ENCODE measurements at places on chromosomes 1 and 21.
A peak's percentile ranks its signal among the peaks of the same experiment; 100 is the strongest.

DNA sequence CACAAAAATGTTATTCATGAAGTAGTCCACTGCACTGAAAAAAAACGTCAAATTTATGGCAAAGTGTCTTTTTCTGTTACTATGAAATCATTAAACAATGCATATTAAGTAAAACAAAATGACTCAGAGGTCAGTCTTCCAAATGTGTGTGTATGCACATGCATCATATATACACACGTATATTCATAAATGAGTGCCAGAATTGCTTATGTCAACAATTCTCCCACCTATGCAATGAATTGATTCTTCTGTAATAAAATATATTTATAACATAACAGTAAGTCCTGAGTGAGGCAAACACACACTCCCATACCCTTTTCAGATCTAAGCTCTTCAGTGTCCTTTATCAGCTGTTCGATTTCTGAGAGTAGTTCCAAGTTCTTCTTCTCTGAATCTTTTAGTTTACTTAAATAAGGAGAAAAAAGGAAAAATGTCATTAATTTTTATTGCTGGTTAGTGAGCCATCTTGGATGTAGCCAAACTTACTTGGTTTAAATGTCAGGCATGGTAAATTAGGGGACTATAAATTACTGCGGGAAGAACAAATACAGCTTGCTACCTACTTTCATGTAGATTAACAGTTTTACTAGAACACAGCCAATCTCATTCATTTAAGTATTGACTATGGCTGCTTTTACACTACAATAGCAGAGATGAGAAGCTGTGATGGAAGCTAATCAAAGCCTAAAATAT is 131.9 kb downstream of the COQ8A start:
- DNase-seq = no peak

GRCh38 chr1:159877695-159878444 is 15.4 kb upstream of the VSIG8 start:
- no peak for DNase-seq

- DNase-seq = no peak
Observed at GRCh38 chr1:12296623-12297022, 66.8 kb downstream of the VPS13D start.

GRCh38 chr21:17725339-17725738 is 93.8 kb downstream of the C21orf91 start:
- DNase-seq = no peak

DNA sequence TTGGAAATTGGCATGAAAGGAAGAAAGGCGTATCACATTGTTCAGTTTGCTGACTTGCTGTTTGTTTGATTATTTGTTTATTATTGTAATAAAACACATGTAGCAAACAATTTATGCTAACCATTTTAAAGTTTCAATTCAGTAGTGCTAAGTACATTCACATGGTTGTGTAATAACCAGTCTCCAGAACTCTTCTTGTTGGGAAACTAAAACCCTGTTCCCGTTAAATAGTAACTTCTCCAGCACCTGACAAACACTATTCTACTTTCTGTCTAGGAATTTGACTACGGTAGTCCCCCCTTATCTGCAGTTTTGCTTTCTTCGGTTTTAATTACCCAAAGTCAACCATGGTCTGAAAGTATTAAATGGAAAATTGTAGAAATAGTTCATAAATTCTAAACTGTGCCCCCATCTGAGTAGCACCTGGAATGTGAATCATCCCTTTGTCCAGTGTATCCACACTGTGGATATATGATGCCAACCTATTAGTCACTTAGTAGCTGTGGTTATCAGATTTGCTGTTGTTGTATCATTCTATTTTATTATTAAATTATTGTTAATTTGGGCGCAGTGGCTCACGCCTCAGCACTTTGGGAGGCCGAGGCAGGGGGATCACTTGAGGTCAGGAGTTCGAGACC is 5.5 kb downstream of the MORC3 start:
- no peak for DNase-seq

GRCh38 chr1:44784094-44785028 is 3.6 kb downstream of the BEST4 start:
- DNase-seq = no peak

- no peak for DNase-seq
Observed at GRCh38 chr1:19204446-19205266, 5.4 kb downstream of the UBR4 start.

DNA sequence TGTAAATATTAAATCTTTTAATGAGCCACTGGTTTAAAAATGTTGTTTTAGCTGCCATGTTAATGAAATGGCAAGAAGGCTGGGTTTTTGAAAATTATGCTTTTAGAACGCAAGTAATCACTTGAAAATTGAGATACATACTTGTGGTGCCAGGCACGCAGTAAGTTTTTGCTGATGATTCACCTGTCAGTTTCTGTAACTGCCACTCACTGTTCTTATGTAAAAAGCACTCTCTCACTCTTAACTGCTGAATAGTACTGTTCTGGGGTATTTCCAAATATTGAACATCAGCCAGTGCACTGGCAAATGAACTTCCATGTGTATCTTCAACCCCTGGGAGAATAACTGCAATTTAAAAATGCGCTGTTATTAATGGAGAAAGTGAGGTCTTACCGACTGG is 17.9 kb downstream of the LGALS8 start:
- DNase-seq = no peak

DNA sequence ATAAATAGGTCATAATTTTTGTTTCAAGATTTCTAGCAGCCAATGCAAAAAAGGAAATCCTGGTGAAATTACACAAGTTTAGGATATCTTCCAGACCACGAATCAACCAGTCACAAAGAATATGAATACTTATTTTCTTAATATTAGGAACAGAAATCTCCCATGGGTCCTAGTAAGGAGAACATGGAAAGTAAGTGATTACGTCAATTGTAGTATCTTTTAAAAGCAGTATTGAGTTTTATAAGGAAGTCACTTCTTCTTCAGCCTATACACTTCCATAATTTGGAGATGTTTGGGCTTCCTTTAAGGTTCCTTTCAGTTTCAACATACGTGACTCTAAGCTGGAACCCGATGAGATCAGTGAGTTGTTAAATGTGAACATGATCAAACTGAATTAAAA is 534.5 kb downstream of the USP25 start:
- DNase-seq = no peak

DNA sequence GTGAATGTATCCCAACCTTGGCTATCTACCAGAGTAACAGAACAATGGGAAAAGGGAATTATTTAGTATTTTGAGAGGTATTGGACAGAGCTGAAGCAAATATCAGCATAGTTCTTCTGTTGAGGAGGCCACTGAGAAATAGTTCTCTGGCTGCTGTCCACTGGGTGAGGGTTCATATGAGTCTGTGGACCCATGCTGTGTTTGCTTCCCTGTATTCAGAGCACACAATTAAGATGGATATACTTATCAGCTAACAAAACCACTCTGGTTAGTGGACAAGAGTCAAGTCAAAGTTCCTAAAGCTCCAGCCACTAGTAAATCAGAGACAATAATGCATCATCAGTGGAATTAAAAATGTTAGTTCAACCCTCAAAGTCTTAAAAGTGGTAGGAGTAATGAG is 66.1 kb downstream of the RGS18 start:
- DNase-seq = no peak

DNA sequence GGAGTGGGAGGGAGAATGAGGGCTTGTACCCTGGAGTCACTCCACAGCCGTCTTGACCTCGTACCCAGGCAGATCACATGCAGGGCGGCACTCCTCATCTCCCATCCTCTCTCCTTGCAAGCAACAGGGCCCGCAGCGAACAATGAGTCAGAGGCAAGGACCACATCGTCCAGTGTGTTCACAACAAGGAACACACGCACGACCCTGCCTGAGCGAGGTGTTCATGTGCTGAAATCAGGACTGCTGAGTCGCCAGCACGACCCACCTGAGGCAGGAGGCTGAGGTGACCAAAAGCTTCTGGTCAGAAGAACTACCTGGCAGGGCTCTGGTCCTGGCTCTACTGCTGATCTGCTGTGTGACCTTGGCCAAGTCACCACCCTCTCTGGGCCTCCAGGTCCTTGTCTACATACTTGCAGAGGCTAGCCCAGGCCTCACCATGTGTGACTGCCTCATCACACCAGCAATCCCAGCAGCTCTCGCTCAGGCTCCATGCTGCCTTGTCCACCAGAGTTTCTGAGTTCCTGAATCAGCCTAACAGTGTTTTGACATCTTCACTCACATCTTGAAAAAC is 78.0 kb downstream of the SSBP3 start:
- DNase-seq = no peak

DNA sequence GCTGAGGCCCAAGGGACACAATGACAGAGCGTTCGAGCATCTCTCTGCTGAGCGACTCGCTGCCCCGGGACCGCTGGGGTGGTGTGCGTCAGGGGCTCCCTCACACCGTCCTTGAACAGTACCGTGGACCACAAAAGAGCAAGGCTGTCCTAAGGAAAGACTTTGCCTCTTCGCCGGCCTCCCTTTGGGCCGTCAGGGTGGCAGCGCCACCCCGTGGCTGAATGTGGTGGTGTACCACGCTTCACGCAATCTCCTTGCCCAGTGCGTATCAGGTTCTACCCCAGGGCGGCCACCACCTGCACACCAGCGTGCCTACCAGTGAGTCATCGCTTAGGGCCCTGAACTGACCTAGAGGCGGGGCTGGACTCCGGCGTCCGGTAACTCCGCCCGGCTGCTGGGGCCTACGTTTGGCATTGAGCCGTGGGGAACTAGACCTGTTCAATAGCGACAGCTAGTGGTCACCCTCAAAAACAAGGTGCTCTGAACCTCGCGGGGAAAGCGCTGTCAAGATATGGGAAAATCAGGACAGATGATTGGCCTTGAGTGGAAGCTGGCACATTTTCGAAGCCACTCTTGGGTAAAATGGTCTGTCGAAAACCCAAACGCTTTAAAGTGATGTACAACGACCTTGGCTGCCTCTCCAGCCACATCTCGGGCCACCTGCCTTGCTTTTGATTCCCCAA is 8.1 kb upstream of the TRAF3IP3 start:
- DNase-seq = peak; percentile 91

- DNase-seq = peak; percentile 43
Observed at GRCh38 chr1:17194133-17194475, 10.8 kb upstream of the PADI1 start.

DNA sequence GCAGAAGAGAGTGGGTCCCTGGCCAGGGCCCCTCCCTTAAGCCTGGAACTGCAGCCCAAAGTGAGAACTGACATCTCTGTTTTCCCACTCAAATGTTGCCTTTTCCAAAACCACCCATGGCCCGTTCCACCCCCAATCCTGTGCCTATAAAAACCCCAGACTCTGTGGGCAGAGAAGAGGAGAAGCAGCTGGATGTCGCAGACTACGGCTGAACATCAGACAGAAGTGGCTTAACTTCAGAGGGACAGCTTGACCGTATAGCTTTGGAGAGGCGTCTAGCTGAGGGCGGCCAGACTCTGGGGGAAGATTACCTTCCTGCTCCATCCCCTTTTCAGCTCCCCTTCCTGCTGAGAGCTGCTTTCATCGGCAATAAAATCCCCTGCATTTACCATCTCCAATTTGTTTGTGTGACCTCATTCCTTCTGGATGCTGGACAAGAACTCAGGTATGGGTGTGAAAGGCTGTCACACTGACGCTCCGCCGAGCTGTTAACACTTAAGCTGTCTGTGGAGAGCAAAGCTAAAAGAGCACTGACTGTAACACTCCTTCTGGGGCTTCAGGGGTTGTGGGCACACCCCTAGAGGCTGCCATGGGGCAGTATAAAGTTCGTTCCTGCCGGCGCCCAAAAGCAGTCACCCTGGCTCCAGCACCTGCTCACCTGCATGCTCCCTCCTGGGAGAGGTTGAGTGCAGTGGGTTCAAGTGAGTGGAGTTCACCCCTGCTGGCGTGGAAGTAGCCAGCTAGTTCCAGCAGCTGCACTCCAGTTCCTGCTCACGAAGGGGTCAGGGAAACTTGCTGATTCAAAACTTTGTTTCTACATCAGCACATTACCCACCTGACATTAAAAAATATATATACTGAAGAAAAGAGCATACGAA is 19.6 kb upstream of the ERO1B start:
- DNase-seq = no peak

GRCh38 chr1:183911285-183911684 is 106.4 kb downstream of the RGL1 start:
- no peak for DNase-seq

DNA sequence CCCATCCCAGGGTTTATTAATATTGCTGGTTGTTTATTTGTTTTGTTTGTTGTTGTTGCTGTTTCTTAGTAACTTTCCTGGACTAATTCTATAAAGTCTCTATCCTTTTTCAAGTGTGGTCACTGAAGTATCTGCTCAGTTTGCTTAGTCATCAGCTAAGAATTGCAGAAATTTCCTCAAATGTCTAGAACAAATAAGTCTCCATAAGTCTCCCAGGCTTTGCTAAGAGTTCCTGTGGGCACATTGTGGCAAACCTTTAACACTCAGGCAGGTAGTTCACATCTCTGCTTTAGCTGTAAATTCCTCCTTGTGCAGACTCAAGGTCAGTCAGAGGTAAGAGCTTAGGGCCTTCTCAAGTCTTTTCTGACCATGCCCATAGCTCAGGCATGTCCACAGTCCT is 38.9 kb upstream of the C1orf185 start:
- DNase-seq = no peak

DNA sequence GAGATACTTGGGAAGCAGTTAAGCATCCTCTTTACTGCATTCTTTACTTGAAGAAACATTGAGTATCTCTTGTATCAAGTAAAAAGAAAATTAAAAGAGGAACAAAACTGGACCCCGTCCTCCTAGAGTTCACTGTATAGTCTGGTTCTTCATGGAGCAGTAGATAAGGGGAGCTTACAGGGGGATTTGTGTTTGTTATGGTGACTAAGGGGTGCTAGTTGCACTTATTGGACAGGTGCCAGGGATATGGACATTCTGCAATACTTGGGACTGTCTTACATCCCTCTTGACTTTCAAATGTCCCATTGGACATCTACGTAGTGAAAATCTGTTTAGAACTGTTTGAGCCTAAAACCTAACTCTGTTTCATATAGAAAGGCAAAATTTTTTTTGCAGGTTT is 67.2 kb downstream of the ALG14 start:
- DNase-seq = no peak

GRCh38 chr1:14968251-14968851 is 185.2 kb upstream of the TMEM51 start:
- peak; percentile 82 for DNase-seq

DNA sequence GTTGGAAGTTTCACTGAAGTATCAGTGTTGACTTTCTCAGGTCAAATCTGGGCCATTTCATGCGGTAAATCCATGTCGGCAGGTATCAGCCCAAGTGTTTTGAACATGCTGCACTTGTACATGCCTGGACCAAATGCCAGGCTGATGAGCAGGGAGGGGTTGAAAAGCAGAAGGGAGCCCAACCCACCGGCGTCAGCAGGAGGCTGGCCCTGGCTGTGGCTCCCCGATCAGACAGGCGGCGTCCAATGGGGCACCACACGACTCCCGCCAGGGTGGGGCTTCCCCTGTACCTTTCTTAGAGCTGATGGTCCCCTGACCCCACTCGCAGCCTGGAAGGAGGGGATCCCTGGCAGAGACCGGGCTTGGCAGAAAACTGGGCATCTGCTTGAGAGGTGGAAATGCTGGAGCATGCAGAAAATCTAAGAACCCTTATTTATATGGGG is 540.0 kb downstream of the KIF26B start:
- DNase-seq = peak; percentile 45

DNA sequence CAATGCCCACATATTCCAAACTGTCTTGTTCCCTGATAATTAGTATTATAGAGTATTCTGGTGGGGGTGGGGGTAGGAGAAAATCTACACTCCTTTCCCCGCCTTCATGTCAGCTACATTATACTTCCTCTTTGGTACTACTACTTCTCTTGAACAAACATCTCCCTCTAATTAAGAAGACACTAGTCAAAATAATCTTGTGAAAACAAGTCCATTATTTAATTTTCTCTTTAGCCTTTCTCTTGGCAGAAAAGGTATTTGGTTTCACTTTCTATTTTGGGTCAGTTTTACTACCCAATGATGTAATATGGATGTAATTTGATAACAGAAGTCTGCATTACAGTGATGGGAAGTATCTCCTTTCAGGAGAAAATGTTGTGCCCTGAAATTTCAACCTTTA is 22.5 kb downstream of the NTMT2 start:
- no peak for DNase-seq

GRCh38 chr1:52502789-52503188 is 50.1 kb downstream of the TUT4 start:
- no peak for DNase-seq
